ENCODE measurements at places on chromosomes 13 and 19.

DNA sequence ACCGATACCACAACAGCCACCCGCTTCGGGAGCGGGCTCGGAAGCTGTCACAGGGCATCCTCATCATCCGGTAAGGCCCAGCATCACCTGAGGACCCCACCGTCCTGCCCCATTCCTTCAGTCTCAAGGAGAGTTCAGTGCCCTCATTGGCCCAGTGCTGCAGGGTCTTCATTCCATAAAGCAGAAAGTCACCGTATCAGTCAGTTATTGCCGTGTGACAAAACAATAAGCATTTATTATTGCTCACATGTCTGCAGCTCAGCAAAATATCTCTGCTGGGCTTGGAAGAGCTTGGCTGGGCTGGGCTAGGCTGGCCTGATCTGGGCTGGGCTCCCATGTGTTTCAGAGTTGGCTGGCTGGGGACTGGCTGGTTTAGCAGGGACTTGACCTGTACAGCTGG is 8.1 kb upstream of the MRI1 start:
- no peak for DNase-seq

DNA sequence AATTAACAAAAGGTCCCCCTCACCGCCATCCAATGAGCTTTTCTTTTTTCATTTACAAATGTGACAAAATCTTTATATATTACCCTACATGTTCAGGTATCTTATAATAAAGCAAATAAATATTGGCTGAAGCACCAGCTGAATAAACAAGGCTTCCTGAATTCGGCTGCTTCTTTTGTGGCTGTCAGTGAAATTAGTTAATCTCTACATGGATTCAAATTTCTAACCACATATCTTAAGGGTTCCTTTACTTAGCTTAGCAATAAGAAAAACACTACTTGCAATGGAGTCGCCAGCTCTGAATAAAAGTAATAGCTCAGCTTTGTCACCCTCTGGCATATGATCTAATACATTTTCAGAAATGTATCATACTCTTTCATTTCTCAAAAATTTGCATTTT is 104.3 kb downstream of the CCNA1 start:
- DNase-seq: no peak

- DNase-seq: no peak
Measured at GRCh38 chr13:68168448-68168847, 938.3 kb upstream of the PCDH9 start.

DNA sequence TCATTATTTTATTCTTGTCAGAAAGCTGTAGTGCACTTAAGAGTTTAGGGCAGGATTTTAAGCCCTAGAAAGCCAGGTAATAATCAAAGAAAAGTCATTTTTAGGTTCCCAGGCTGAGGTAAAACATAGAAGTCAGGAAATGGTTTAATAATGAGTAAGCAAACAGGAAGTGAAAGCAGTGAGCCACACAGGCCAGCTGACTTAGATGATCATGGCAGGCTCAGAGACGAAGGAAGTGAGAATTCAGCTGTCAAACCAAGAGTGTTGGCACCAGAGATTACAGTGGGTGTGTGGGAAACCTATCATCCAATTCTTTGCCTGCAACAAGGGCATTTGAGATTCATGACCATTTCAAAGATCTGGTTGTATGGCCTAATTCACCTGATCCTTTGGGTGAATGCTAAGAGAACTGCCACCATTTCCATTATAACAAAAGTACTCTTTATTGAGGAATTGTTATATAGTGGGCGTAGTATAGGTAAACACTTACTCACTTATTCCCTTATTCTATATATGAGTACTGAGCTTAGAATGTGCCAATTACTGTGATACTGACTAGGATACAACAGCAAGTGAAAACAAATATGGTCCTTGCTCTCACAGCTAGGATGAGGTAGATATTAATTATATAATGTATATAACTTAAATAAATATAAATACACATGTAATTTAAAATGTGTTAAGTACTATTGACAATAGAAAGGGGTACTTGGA is 103.7 kb upstream of the EDNRB start:
- DNase-seq: peak; percentile 4

DNA sequence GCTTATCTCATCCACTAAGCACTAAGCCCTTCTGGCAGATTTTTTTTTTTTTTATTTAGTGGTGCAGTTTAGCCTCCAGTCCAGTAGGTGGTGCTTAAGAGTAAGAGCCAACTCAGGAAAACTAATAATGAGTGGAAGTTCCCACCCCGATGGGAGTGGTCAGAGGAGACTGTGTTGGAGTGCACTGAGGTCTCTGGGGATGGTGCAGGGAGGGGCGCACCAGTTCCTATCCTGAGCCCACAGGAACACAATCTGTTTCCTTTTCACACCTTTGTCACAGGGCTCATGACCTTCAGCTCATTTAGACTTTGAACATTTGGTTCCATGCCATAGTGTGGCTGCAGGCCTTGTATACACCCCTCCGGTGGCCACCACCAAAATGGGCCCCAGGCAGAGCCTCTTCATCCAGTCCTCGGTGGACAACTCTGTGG is 367.4 kb downstream of the SPRY2 start:
- no peak for DNase-seq

DNA sequence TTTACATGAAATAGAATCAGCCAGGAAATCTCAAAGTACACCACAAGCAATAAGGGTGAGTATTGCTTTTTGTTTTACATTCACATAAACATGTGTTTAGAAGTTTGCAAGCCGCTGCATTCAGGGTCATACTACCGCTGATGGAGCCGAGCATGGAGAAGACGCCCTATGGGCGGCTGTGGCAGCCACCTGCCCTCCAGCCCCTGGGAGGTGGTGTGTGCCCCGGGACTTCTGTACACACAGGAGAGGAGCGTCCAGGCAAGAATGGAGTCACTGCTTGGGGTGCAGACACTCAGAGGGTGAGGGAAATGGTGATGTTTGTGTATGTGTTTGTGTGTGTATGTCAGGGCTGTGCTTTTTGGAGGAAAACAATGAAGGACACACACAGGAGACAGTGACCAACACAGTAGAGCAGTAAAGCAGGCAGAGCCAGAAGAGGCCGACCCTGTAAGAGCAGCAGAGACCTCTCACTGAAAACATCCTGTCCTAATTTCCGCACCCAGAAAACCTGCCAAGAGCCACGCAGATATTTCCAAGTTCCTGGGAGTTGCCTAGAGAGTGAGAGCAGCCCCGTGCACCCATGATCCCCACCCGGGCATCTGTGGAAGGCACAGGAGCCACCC is 108.1 kb upstream of the GJB6 start:
- no peak for DNase-seq

DNA sequence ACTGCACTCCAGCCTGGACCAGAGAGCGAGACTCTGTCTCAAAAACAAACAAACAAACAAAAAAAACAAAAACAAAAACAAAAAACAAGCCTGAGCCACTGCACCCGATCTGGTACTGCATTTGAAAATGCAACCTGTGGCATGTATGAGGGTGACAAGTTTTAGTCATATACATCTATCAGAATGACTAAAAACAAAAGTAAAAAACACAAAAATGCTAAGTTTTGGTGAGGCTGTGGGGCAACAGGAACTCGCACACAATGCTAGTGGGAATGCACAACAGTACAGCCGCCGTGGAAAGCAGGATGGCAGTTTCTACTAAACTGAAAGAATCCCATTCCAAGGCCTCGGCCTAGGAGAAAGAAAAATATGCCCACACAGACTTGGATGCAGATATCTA is 7.8 kb downstream of the EBPL start:
- DNase-seq: no peak

GRCh38 chr13:95787356-95788099 is 110.6 kb downstream of the DNAJC3 start:
- no peak for DNase-seq

GRCh38 chr19:588741-589692 is 664 bp upstream of the HCN2 start:
- DNase-seq: no peak

GRCh38 chr13:85194482-85194881 is 604.7 kb downstream of the SLITRK6 start:
- DNase-seq: no peak

DNA sequence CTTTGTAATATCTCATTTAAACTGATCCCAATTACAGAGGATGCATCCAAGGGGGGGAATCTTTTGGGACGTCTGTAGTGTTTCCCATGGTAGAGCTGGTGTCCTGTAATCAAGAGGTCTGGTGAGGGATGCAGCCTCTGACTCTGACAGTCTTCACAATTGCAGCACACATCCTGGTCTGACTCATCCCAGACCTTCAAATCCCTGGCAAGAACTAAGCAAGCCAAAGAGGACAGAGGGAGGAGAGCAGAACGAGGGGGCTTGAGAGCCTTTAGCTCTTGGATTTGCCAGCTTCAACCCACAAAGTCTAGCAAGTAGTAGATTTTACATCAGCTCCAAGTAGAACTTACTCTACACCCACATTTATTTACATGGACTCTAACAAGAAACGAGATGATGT is 17.3 kb upstream of the FCGBP start:
- DNase-seq: no peak

DNA sequence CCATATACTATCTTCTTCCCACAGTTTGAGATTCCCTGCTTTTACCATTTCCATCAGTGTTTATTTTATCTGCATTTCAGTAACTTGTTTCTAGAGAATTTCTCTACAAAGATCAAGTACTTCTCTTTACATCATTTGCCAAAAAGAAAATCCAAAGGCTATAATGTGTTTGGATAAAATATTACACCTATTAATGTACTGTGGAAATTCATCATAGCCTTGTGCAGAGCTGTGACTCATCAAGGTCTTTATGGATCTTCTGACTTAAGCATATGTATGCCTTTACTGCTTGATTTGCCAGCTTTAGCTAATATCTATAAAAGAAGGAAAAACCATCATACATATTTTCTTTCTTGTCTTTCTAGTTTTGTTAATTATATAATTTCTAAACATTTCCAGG is 9.6 kb upstream of the HTR2A start:
- DNase-seq: no peak

DNA sequence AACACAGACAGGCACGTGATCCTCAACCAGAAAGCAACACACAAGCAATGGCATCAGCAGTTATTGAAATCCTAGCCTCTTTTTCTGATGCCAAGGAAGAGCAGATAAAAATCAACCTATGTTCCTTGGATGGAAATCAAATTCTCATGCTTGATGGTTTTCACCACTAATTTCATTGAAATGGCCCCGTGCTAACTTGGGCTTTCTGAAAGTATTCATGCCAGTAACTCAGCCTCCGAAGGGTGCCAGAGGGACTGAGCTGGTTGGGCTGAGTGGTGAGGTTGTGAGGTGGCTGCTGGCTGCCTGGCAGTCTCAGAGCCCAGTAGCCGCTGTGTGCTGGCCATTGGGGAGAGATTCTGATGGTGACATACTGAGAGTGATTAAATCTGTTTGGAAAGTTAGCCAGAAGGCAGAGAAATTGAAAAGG is 309.3 kb downstream of the DCT start:
- no peak for DNase-seq

GRCh38 chr13:50927701-50928100 is 18.1 kb downstream of the RNASEH2B start:
- DNase-seq: no peak

DNA sequence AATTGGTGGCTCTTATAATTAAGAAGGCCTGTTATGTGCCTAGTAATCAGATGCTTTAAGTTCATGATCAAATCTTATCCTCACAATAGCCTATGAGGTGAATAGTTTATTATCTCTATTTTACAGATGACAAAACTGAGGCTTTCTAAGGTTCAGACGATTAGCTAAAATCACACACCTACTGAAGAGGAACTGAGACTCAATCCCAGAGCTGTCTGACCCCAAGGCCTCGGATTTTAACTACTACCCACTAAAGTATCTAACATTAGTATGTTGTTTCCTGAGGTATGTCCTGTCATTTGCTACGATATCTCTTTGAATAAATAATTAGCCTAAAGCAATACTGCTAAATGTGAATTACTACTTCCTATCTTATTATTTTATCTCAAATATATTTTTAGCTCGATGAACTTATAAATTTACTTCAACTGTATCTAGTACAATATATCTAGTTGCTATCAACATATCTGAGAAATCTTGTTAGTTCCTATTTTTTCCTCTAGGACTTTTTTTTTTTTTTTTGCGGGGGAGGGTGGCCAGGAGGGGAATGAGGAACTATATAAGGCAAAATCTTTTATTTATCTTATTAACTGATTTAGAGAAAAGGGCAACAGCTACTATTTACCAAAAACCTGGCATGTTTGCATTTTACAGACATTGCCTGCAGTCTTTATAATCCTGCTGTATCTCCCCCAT is 118.5 kb downstream of the ABCC4 start:
- DNase-seq: no peak

GRCh38 chr13:98981369-98982080 is 3.7 kb upstream of the DOCK9 start:
- DNase-seq: no peak

- peak; percentile 95 for DNase-seq
Measured at GRCh38 chr19:44770550-44771257, 7.0 kb upstream of the CBLC start.

DNA sequence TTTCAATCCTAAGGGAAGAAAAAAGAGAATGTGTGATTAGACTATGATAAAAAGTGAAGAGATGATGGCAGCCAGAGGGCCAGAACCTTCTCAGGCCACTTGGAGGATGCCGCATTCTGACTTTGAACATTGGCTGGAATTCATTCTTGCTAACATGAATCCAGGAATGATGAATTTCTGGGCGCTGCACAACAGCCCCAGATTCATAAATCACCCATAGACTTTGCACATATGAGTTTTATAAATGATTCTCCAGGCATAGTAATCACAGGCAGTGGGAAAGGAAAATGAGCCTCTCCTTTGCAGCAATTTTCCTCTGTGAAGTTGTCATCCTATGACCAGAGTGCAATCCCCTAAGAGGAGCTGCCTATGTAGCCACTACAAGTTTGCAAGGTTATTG is 555.4 kb downstream of the KCTD12 start:
- no peak for DNase-seq

GRCh38 chr19:39351537-39352064 is 9.4 kb downstream of the SAMD4B start:
- DNase-seq: peak; percentile 54

DNA sequence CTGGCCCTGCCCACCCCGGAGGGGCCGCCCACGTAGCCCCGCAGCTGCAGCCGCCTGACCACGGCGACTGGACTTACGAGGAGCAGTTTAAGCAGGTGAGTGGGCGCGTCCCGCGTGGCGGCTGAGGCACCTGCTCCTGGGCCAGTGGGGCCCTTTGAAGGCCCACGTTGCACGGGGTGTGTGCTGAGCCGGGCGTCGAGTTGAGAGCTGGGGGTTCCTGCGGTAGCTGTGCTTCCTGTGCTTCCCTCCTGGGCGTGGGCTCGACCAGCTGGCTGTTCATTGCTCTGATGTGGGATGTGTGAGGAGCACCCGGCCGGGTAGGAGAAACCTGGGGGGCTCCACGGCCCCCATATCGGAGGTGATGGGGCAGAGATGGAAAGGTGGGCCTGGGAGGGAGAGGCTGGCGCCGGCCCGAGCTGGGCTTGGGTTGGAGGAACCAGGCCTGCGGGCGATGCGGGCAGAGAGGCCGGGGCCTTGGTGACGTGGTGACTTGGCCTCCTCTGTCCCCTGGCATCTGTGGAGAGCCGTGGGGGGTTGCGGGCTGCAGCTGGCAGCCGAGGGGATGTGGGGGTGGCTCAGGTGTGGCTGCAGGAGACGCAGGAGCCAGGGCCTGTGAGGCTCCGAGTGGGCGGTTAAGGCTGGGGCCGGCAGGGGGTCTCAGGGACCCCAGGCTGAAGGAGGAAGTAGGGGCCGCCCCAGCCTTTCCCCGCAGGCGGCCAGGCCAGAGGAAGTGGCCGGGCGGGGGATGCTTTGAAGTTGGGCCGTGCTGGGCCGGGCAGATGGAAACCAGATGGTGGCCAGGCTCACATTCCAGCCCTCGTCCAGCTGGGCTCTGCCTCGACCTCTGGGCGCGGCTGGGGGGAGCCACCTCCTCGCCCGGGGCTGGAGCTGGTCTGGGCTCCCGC is 7.1 kb downstream of the ARID3A start:
- DNase-seq: no peak

Data from activated CD4-positive, alpha-beta T cell treated with anti-CD3 and anti-CD28 coated beads for 24 hours (primary cell).